ENCODE measurements at places on chromosomes 12 and 14.

GRCh38 chr12:116346741-116347140 is 69.2 kb upstream of the MED13L start:
- peak; percentile 85 for DNase-seq

DNA sequence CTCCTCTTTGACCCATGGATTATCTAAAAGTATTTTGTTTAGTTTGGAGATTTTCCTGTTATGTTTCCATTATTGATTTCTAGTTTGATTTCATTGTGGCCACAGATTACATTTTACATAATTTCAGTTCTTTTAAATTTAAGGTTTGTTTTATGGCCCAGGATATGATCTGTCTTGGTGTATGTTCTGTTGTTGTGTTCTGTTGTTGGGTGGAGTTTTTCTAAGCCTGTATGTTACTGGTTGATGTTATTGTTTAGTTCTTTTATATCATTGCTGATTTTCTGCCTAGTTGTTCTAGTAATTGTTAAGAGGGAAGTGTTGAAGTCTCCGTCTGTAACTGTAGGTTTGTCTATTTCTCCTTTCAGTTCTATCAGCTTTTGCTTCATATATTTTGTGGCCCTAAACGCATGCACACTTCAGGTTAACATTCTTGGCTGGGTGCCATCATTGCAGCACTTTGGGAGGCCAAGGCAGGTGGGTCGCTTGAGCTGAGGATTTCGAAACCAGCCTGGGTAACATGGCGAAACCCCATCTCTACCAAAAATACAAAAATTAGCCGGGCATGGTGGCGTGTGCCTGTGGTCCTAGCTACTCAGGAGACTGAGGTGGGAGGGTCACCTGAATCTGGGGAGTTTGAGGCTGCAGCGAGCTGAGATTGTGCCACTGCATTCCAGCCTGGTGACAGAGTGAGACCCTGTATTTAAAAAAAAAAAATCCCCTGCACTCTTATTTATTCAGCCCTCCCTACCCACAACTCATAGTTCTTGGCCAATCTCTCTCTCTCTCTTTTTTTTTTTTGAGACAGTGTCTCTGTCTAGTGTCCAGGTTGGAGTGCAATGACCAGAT is 28.1 kb upstream of the CFL2 start:
- no peak for DNase-seq

DNA sequence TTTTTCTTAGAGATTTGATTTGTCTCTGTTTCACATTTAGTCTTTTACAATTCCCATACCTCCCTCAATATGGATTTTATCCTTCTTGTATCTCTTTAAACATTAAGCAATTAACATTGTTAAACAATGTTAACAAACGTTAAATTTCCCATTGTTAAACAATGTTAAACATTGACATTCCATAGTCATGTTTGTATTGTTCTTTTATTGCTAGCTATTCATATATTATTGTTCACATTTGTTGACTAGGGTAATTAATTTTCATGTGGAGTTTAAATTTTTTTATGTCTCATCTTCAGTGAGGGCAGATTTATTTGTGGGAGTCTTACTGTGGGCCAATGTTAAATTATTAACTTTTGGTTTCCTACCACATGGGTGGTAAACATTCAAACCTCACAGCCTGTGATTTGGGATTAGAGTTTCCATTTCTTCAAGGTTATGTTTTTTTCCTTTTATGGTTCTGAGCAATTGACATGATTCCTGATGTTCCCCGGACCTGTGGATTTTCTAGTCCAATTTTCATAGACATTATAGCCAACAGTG is 294.3 kb downstream of the ALG10B start:
- DNase-seq = no peak

DNA sequence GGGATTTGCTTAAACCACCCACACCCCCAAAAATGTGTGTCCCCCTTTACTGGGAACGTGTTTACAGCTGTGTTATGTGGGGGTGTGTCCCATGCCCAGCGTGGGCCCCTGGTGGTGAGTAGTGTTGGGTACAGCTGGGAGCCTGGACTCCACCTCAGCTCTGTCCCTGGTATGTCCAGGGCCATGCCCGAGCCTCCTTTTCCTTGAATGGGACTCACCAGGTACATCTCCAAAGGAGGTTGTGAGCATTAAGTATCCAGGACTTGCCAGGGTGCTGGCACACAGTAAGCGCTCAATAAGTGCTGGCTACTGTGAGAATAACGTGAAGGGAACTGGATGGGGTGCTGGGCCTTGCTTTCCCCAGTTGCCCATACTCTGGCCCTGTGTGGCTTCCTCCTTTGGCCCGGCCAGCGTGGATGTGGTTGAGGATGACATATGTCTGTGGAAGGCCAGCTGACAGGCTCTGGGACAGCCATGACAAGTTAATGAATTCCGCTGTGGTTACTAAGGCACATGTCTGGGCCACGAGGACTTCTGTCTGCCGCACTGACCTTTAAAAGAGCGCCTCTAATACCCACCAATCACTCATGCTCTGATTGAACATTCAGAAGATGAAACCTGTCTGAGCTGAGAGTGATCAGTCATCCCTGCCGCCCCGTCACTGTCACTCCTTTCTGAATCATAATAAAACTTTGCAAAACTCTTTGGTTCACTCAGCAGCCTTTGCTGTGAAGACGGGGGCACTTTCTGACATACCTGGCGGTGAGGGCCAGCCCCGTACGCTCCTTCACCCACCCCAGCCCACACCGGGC is 74.7 kb downstream of the DIO3 start:
- DNase-seq = no peak

- DNase-seq = peak; percentile 96
Observed at GRCh38 chr12:101018540-101018939, 191.5 kb downstream of the SLC5A8 start.

GRCh38 chr14:92385561-92385960 is 62.6 kb downstream of the SLC24A4 start:
- DNase-seq = no peak

DNA sequence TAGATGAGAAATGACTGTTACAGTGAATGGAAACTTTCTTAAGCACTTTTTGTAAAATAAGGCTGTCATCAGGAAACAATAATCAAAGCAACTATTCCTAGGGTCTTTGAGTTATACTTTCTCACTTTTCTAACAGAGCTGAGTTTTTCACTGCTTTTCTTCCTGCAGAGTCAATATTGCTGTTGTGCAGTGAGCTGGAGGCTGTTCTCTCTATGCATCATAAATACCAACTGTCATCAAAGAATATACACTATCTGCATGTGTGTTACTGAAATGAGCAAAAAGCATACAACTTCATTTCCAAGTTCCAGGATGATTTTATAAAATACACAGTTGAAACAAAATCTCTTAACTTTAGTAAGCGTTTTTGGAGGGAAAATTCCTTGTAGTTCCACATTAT is 110.4 kb upstream of the CPSF6 start:
- DNase-seq = peak; percentile 6

DNA sequence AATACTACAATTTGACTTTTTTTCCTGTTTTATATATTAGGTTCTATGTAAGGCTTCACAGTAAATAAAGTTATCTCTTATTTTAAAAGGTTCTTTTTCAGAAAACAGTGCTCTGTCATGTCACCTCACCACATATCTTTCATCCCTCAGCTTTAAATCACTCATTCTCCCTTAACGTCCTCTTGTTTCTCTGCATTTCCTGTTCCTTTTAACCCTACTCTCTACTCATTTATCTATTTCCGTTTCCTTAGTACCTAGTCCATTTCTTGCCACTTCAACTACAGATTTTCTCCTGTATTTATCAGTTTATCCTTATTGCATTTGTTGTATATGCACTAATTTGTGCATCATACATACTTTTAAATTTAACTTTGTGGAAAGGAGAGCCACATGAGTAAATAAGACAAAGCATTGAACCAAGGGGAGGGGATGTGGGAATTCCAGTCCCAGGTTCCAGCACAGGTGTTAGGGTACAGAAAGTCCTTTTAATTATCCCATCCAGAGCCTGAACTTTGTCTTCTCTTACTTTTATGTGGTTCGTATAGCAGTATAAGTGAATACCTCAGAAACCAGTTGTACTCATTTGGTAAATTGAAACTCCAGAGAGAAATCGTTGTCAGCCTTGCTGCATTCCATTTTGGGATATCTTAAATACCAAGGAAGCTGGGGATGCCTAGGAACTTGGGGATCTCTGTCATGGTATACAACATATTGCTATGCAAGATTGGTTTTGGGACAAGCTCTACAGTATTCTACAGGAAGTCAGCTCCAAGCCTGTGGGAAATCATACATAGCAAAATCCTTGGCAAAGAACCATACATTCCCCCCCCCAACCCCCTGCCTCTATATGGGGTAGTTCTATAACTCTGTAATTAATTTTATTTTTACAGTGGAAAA is 120.5 kb downstream of the DIP2B start:
- no peak for DNase-seq

DNA sequence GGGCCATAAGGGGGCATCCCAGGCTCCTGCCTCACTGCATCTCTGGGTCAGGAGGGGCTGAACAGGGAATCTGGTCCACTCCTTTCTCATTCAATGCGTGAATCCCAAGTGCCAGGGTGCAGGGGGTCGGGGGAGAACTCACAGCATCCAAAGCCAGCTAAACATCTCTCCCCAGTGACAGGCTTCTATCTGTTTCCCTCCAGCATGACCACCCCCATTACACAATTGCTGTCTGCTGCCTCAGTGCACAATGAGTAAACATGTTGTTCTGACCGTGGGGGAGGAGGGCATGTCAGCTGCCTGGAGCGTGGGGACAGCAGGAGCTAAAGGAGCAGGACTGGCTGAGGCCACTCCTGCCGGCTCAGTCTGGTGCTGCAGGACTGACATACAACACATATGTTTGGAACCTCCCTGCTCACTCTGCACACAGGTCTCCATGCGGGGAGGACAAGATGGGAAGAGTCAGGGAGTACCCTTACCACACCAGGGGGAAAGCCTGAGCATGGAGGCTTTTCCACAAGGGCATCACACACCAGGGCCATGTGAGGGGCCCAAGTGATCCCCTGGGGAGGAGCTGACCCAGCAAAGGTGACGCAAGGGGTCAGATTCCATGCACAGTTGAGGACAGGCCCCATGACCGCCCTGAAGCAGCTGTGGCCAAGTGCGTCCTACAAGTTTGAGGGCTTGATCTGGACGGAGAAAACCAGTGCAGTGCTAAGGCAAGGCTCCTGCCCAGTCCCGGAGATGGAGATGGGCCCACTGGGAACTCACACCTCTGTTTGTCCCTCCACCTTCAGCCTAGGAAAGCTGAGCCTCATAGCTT is 1.4 kb downstream of the TNS2 start:
- peak; percentile 91 for DNase-seq

GRCh38 chr14:102863381-102863780 is 59.1 kb upstream of the AMN start:
- DNase-seq = no peak

- DNase-seq = no peak
Observed at GRCh38 chr14:93033084-93033982, 82.4 kb downstream of the ITPK1 start.

DNA sequence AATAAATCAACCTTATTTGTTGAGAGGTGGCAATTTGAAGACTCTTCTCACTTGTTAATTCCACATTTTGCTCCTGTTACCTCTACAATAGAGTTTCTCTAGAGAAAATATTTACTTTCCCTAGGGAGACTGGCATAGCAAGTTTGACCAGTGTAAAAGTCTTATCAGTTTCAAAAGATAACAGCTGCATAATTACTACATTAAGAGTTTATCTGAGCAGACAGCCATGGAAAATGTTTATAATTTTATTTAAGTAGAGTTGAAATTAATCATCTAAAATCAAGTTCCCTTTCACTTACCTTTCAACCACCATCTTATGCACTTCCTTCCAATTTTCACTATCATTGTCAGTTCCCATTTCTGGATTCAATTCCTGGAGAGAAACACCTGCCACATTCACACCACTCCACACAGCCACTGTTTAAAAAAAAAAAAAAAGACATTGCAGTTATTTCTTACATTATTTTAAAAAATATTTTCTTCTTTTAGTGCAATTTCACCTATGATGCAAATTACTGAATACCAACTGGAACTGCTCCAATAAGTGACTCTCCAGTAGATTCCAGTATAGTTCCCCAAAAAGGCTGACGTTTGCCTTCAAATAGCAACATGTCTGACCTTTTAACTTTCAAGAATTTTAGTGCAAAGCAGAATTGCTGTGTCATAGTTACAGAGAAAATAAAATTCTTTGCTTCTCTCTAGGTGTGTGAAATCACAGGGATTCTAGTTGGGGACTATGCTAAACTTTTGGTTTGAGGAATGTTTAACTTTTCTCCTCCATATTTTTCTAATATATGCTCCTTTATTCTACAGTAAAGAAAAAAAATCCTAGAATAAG is 19.4 kb downstream of the LDHB start:
- DNase-seq = peak; percentile 84

- DNase-seq = no peak
Observed at GRCh38 chr14:92340071-92340470, 17.1 kb downstream of the SLC24A4 start.

GRCh38 chr14:96512122-96512521 is 9.9 kb downstream of the PAPOLA start:
- DNase-seq = no peak

GRCh38 chr12:18932211-18932610 is 194.3 kb downstream of the CAPZA3 start:
- DNase-seq = no peak

DNA sequence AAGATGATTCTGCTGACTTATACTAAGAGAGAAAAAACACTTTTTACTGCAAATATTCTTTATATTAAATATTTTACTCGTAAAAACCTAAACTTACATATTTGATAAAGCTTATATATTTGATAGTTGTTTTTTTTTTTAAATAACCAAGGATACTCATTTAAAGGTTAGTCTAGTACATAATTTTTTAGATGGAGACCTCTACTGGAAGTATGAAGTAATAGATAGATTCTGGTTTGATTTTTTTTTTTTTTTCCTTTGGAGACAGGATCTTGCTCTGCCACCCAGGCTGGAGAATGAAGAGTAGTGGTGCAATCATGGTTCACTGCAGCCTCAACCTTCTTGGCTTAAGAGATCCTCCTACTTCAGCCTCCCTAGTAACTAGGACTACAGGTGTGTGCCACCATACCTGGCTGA is 16.4 kb downstream of the ARID2 start:
- peak; percentile 52 for DNase-seq

DNA sequence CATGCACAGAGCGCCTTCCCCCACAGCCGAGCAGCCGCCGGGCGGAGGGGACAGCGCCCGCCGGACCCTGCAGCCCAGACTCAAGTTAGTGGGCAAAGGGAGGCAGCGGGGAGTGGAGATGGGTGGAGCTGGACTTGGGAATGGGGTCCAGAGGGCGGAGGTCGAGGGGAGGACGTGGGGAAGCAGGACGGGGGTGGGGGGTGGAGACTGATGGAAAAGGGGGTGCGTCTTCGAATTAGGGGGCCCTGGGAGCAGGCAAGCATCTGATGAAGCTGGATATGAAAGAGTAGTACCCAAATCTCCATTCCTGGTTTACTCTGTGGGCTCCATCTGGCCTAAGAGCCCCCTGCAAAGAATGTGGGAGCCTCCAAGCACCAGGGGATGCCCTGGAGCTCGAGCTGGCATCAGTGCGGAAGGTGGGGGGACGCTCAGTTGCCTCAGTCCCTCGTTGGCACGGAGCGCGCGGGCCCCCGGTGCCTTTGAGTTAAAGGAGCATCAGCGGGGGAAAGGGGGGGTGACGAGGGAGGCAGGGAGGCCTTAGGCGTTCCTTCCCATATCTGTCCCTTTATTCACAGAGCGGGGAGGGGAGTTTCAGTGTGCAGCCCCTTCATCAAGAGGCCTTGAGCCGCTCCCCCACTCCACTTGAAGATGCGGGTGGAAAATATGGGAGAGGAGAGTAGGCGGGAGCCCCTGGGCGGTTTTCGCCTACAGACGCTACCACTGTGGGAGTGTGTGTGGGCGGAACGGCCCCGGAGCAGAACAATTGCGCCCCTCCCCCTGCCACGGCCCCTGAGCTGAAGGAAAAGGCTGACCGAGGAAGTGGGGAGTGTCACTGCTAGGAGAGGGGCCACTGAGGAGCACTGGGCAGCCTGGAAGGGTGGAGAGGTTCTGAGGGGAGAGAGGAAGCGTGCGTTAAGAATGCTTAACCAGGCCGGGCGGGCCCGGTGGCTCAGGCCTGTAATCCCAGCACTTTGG is 644 bp downstream of the NAB2 start:
- peak; percentile 57 for DNase-seq

All from iris pigment epithelial cell (primary cell).